Epithelial cell of prostate (primary cell): ENCODE measurements at places on chromosomes 3 and 15.

DNA sequence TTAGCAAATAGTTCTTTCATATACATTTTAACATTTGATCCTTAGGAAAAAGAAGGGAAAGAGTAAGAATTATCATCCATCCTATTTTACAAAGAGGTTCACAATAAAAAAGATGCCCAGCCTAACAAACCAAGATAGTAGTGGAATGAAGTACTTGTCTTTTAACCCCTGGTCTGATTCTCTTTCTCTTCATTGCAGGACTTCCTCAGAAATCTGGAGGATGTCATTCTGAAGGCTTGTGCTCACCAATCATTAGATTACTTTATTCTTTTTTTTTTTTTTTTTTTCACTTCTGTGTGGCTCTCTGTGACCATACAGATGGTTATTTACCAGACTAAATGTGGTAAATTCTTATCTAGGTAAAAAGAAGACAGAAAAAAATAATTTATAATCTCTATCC is 7.0 kb downstream of the HDGFL3 start:
- no peak for DNase-seq

GRCh38 chr15:83657549-83657948 is 3.6 kb downstream of the ADAMTSL3 start:
- DNase-seq, result no peak

GRCh38 chr15:100918690-100919480 is at the start of gene LRRK1:
LRRK1 (plus strand) TSS chr15:100919357; CDS start chr15:100924633, 5,276 bp downstream.
- DNase-seq, result no peak

GRCh38 chr15:82647045-82647834 is at the start of gene CPEB1:
CPEB1 (minus strand) TSS chr15:82647363; CDS start chr15:82628459, 18,904 bp downstream.
- DNase-seq, result no peak

DNA sequence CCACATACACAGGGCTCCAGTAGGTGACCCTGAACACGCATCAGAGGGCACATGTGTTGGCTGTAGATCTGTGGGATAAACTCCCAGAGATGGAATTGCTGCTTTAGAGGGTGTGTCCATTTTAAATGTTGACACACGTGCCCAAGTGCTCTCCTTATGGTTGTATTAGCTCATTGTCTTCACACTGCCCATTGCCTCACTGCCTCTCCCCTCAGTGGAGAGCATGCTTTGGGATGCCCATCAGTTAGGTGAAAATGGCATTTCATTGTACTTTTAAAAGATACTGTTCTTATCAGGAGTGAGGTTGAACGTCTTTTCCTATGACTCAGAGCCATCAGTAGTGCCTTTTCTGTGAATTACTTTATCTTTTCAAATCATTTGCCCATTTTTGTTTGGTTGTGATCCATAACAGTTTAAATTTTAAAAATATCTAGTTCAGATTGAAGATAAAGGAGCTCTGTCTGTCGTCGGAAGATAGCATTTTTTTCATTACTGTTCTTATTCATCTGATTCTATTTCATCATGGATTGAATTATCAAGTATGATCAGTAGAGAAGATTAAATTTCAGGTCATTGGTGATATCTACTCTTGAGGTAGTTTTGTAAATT is 120.7 kb downstream of the CHDH start:
- no peak for DNase-seq
